ENCODE measurements at places on chromosomes 16 and 17.

DNA sequence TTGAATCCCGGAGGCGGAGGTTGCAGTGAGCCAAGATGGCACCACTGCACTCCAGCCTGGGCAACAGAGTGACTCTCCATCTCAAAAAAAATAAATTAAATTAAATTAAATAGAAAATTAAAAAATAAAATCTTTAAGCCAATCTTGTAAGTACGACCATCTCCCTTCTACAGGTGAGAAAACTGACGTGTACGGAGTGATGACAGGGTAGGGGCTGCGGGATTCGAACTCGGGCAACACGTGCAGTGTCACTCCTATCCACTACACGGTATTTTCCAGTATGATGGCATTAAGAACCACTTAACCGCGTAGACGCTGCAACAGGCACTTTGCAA is 762 bp downstream of the WDR59 start:
- no peak for DNase-seq

- DNase-seq = no peak
Measured at GRCh38 chr16:84550096-84550495, 45.6 kb upstream of the MEAK7 start.

DNA sequence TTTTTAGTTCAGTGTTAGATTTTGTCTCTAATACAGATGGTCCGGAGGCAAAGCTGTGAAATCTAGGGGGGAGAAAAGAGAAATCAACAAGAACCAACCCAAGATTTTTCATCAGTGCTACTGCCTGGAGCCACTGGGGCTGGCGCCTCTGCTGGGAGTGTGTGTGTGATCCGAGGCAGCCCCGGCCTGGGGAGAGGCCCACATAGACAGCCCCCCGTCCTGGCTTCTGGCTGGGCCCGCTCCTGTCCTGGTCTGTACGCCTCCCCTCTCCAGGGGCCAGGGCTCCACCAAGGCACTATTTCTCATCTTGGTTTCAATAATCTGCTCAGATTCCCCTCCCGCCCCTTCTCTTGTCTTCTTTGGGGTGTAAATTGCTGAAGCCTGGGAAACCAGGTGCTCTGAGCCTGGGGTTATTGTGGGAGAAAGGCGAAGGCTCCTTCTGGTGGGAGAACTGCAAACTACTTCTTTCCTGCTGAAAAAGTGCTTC is 7.8 kb downstream of the BAHCC1 start:
- no peak for DNase-seq

DNA sequence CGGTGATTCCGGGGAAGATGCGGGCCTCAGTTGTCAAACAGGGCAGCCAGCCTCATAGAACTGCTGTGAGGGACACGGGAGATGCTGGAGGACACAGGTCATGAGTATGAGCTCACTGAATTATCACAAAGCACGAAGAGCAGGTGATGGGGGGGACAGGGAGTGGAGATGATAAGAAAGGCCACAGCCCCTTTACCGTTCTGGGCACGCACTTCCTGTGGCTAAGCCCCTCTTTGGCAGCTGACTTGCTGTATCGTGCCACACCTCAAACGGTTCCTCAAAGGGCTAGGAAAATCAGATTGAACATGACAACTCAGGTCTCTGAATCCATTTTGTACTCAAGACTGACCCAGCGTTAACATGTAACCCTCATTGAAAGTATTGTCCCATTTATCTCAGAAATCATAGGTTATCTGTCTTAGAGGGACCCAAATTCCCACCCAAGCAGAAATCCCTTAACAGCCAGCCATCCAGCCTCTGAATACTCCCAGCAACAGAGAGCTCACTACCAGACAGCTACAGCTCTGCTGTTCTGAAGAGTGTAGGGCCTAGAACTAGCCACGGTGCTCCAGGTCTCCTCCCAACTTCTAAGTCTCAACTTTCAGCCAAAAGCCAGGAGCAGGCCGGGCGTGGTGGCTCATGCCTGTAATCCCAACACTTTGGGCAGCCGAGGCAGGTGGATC is 5.0 kb upstream of the SRL start:
- DNase-seq = no peak

- DNase-seq = no peak
Measured at GRCh38 chr17:61395409-61395982, 4.1 kb upstream of the TBX2 start.

DNA sequence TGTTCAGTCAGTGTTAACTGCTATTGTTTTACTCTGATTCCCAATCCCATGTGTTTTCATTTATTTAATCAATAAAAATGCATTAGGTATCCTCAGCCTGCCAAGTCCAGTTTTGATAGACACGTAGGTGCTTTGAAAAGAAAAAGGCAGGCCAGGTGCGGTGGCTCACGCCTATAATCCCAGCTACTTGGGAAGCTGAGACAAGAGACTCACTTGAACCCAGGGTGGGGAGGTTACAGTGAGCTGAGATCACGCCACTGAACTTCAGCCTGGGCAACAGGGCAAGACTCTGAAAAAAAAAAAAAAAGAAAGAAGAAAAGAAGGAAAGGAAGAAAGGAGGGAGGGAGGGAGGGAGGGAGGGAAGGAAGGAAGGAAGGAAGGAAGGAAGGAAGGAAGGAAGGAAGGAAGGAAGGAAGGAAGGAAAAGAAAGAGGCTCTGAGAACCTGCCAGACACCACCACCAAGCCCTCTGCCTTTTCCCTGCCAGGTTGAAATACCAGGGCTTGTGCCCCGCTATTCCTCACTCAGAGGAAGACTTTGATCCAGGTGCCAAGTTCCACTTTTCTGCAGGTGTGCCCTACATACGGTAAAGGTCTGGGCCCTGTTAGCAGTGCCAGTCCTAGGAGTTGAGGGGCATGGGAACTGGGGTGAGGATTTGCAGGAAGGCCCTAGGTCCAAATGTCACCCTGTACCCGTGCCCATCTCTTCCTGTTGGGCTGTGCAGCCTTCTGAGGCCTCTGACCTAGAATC is 10.1 kb upstream of the KCNH6 start:
- no peak for DNase-seq

All from inflammatory macrophage (primary cell).